ENCODE measurements at places on chromosomes 6 and 20.

- no peak for DNase-seq
Measured at GRCh38 chr6:44920952-44921491, 407.1 kb upstream of the RUNX2 start.

DNA sequence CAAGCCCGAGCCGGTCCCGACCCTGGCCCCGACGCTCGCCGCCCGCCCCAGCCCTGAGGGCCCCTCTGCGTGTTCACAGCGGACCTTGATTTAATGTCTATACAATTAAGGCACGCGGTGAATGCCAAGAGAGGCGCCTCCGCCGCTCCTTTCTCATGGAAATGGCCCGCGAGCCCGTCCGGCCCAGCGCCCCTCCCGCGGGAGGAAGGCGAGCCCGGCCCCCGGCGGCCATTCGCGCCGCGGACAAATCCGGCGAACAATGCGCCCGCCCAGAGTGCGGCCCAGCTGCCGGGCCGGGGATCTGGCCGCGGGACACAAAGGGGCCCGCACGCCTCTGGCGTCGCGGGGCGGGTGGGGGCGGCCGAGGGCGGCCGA is 37.5 kb downstream of the YTHDF1 start:
- DNase-seq, result no peak

DNA sequence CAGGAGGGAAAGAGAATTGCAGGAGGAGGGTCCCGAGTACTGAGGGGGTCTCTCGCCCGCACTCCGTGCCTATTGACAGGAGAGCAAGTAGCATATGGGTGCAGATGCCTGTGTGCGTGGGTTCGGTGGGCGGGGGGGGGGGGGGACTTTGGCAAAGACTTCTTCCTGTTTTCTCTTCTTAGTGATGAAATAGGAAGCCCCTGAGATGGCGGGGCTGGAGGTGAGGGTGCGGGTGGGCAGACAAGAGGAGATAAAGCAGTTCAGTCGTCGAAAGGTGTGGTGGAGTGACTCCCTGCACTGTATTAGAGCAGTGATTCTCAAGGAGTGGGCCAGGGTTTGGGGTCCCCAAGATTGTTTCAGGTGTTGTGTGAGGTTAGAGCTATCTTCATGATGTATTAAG is 3.7 kb downstream of the NAA20 start:
- no peak for DNase-seq

- DNase-seq, result no peak
Measured at GRCh38 chr20:16314320-16314719, 258.9 kb downstream of the KIF16B start.

- DNase-seq, result no peak
Measured at GRCh38 chr6:143097224-143097795, 36.6 kb downstream of the AIG1 start.
